ENCODE measurements at places on chromosomes 16 and 17.
A peak's percentile ranks its signal among the peaks of the same experiment; 100 is the strongest.

GRCh38 chr16:73735018-73735417 is 561.6 kb upstream of the PSMD7 start:
- no peak for DNase-seq

DNA sequence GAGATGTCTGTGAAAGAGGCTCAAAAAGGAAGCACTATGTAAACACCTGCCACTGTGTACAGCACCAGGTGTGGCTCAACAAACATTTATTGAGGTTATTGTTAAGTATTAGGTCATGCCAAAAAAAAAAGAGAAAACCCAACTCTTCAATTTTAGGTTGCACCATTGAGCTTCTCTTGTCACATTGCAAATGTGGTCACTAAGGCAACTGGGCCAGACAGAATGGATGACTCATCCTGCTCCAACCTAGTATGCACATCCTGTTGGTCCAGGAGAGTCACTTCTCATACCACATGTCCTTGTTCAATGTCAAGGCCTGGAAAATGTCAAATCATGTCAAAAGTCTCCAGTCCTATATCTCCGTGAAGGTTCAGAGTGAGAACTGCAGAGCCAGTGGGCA is 25.0 kb downstream of the HOXB1 start:
- DNase-seq: peak; percentile 94

DNA sequence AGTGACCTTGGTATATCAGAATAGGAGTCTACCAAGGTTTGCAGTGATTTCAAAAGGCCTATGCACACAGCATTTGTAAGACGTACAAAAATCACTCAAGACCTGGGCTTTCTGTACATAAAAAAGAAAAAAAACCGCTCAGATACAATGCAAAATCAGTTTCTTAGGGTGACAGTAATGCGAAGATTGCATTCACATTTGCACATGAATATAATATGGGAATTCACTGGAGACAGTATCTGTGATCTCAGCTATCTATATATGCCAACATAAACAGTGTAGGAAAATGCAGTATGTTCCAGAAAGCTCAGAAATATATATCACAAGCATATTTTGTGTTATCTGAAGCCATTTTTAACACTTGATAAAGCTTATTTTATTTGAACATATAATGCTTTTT is 176.4 kb upstream of the MYOCD start:
- DNase-seq: no peak

- no peak for DNase-seq
These were observed 11.9 kb downstream of the EXOC7 start for GRCh38 chr17:76091526-76092286.

GRCh38 chr16:10612649-10613179 is 32.3 kb upstream of the EMP2 start:
- no peak for DNase-seq

DNA sequence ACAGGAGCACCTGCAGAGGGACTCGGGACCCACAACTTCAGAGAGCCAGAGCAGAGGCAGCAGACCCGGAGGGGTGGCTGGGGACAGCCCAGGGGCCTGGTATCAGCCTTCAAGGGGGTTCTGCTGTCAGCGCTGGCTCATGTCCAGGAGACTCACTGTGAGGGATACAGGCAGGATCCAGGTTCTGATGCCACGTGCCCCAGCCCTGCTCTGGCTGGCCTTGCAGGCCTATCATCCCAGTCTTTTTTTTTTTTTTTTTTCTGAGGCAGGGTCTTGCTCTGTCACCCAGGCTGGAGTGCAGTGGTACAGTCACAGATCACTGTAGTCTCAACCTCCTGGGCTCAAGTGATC is 9.0 kb upstream of the MTSS2 start:
- DNase-seq: no peak

GRCh38 chr16:8989099-8989878 is 25.6 kb upstream of the USP7 start:
- no peak for DNase-seq
